ENCODE measurements at places on chromosomes 16 and 17.

DNA sequence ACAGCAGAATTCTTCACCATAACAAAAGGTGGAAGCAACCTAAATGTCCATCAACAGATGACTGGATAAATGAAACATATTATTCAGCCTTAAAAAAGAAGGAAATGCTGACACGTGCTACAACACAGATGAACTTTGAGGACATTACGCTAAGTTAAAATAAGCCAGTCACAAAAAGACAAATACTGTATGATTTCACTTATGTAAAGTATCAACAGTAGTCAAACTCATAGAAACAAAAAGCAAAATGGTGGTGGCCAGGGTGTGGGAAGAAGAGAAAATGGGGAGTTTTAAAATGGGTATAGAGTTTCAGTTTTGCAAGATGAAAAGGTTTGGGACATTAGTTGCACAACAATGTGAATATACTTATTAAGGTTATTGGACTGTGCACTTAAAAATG lies 49.8 kb upstream of the MTMR4 start:
- no peak for DNase-seq

DNA sequence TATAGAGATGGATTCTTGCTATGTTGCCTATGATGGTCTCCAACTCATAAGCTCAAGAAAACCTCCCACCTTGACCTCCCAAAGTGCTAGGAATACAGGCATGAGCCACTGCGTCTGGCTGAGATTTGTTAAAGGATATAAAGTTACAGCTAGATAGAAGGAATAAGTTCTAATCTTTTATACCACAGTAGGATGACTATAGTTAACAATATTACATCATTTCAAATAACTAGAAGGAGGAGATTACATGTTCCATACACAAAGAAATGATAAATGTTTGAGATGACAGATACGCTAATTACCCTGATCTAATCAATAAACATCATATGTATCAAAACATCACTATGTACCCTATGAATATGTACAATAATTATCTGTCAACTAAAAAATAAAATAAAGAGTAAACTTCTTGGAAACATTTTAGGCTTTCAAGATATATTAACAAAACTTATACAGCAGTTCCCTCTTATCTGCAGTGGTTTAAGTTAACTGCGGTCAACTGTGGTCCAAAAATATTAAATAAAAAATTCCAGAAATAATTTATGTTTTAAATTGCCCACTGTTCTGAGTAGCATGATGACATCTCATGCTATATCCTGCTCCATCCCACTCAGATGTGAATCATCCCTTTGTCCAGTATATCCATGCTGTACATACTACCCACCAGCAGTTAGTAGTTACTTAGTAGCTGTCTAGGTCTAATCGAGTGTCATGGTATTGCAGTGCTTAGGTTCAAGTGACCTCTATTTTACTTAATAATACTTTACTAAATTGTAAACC lies 129.2 kb upstream of the NACA2 start:
- DNase-seq: no peak

GRCh38 chr16:53541326-53541725 lies 38.3 kb upstream of the AKTIP start:
- DNase-seq: no peak

DNA sequence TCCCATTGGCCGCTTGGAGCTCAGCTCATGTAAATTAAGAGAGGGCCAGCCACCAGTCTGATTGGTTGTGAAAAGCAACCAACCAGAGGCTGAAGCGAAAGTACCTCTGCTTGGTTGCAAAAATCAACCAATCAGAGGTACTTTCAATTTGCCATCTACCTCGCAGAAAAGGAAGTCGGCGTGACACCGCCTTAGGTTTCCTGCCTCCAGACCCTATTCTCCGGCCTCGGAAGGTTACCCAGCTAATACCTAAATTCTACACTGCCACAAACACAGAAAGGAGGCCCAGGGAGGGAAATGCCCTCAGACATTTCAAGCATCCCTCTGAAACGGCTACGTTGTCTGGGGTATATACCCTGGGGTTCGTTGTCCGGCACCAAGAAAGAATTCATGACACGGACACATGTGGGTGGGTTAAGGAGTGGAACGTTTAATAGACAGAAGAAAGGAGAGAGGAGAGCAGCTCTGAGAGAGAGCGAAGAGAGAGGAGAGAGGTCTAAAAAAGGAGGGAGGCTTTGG lies 481.3 kb downstream of the TMEM114 start:
- no peak for DNase-seq

GRCh38 chr17:879546-880442 lies 97.6 kb downstream of the MRM3 start:
- no peak for DNase-seq

DNA sequence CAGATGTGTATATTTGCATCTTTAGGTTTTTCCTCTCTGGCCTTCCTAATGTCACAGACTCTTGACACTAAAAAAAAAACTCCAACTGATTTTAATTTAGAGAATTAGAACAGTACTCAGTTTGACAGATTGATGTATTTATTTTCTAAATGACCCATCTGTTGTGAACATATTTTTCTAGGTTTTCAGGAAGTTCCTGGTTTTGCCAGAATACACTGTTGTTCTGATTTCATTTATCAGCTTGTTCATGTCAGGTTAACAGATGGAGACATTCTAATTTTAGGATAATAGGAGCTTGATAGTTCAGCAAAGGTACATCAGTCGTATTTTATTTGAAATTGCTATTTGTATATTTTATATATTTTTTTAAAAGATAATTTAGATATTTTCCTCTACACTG lies 133.4 kb downstream of the TANC2 start:
- no peak for DNase-seq

GRCh38 chr17:28471531-28472342 lies 1.7 kb upstream of the SLC13A2 start:
- no peak for DNase-seq

Measured in substantia nigra (tissue), 51 donors.